ENCODE measurements at places on chromosomes 7 and 10. TPM values are rescaled to one million over a fixed set of nuclear protein-coding genes. Genes with fewer than 3 reads are reported as not detected.

POM121L12 gene
- polyA plus RNA-seq = not detected

DNA sequence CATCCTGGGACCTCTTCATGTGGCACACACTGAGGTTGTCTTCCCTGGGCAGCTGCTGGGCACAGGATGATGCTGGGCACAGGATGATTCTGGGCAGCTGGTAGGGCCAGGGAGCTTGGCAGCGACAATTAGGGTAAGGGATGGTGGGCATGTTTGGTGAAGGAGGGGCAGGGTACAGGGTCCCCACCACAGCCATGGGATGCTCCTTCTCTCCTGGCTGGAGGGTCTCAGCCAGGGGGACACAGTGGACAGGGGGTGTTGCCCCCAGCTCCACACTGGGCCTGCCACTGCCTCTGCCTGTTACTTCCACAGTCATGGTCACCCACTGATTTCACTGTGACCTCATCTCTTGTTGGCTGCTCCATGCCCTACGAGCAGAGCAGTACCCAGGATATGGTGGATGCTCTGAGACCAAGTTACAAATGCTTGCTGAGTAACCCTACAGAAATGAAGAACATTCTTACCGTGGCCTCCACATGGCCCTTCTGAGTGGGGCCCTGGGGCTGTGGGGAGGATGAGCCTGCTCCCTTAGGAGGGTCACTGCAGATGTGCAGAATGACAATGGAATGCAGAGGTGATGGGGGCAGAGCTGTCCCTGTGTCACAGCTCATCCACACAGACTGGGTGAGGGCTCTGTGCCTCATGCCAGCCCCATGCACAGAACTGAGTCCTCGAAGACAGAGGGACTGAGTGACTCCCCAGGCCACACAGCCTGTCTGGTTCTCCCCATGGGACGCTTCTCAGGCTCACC is 28.4 kb upstream of the RET start:
- no peak for DNase-seq

DNA sequence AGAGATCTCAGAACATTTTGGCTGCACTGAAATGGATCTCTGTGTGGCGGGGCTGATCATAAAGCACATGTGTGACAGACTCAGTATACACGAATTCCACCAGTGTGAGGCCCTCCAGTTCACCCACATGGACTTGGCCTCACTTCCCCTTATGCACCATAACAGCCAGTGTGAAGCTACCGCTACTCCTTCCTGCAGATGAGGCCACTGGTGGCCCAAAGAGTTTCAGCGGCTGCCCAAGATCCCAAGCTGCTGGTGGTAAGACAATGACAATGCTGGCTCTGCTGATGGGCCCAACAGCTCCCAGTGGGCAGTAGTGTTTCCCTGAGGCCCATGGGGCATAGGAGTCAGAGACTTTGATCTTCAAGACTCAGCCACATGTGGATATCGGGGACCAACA is 21.0 kb upstream of the C10orf71 start:
- no peak for DNase-seq

TMEM184A gene
- polyA plus RNA-seq = 4.7 TPM

HOXA13 gene
- polyA plus RNA-seq = 0.06 TPM

CCL24 gene
- polyA plus RNA-seq = 0.36 TPM

DNA sequence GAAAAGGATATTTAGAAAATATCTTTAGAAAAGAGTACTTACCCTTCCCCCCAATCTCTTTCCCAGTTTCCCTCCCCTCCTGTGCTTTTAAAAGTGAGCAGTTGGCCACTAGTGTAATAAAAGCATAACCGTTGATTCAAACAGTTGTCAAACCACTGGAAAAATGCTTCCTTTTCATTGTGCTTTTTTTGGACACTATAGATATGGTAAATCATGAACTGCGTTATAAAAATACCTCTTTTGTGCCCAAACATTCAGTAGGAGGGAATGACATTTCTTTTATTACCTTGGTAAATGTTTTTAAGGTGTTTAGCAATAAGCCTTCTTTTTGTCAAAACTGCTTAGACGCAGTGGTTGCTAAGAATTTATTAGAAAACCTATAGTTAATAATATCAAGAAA is 232.4 kb downstream of the SLC25A13 start:
- no peak for DNase-seq

- DNase-seq = no peak
These were observed 61.0 kb upstream of the NFE2L3 start for GRCh38 chr7:26090927-26091519.

GRCh38 chr7:87411186-87411585 is 64.3 kb downstream of the ABCB4 start:
- no peak for DNase-seq

VIPR2 gene
- 2.6 TPM for polyA plus RNA-seq

CDH23 gene
- polyA plus RNA-seq = 0.96 TPM

FGFR2 gene
- 102 TPM for polyA plus RNA-seq

DNA sequence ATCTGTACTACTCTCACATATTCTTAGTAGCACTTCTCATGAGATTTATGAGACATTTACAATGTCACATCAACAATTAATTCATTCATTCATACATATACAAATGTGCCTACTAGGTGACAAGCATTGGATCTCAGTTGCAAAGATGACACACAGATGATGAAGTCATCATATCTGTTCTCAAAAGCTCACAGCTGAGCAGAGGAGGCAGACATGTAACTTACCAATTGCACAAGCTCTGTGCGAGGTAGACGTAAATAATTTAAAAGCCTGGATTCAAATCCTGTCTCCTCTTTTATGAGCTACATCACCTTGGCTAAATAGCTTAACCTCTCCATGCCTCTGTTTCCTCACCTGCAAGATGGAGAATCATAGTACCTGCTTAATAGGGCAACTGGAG is 109.4 kb upstream of the FAM133B start:
- no peak for DNase-seq

Data from right renal cortex interstitium (tissue), 3 donors.